Fibroblast of skin of back (primary cell): ENCODE measurements at places on chromosomes 5 and 9.

- DNase-seq = peak; percentile 29
Observed at GRCh38 chr5:172142709-172143215, 45.3 kb downstream of the STK10 start.

DNA sequence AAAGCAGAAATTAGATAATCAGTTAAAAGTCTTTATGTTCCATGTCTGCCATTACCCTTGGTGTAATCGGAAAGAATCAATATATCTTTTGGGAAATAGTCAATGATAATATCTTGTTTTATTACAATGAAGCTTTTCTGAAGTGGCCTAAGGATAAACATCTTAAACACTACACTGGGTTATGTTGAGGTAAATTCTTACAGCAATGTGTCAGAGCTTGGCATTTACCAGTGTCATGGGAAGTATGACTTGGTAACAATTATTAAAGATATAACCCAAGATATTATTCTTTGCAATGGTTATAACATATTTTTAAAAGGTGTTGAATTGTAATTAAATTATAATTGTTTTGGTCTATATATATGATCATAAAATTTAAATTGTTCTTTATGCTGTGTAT is 84.7 kb downstream of the CFAP95 start:
- DNase-seq = peak; percentile 53

DNA sequence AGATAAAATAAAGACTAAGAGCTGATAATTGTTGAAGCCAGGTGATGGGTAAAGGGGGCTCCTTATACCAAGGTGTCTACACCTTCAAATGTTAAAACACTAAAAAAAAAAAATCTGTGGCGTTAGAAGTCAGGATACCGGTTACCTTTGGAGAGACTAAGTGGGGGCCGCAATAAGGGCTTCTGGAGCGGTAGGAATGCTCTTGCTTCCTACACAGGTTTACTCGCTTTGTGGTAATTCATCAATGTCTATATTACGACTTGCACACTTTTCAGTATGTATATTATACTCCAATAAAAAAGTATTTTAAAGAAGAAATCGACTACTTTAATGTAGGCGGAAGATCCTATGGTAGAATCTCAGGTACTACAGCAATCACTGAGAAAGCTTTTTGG is 12.5 kb downstream of the MRPS27 start:
- DNase-seq = no peak

GRCh38 chr5:73903169-73903568 is 277.2 kb downstream of the ARHGEF28 start:
- DNase-seq = no peak

DNA sequence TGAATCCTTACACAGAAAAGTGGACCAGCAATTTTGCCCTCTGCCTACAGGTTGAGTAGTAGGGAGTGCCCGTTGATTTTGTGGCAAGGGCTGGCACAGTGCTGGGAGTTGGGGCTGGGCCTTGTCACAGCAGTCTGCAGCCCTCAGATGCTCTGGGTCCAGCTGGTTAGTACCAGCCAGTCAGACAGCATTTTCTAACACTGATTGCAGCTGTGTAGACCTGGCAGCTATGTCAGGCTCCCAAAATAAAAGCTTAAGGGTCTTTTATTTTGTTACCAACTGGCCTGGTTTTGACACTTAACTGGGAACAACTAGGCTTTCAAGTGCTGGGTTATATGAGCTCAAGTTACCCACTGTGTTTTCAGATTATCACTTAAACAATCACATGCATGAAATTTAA is 57.7 kb downstream of the MAT2B start:
- DNase-seq = no peak

GRCh38 chr9:109781541-109782197 is 1.7 kb downstream of the PALM2AKAP2 start:
- peak; percentile 41 for DNase-seq

GRCh38 chr9:6383551-6384225 is 29.3 kb upstream of the UHRF2 start:
- peak; percentile 82 for DNase-seq

GRCh38 chr5:175133185-175133584 is 310.8 kb downstream of the DRD1 start:
- no peak for DNase-seq

DNA sequence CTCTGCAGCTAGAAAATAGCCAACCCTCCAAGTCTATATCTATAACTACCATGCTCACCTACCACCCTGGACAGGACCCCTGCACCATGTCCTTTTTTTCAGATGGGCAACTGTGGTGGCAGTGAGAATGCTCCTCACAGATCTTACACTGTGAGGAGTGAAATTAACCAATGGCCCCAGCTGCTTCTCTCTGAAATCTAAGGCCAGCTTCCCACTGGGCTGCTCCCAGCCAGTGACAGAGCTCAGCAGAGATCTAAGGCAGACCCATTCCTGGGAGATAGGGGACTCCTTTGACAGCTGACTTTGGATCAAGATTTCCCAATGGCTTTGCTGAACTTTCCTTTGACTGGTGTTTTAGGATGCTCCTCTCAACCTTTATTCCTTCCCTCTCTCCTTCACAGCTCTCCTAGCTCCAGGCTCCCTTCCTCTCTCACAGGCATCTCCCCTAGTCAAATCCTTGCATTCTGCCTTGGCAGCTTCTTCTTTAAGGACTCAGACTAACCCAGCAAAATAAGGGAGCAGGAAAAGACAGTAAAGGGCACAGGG is 1.6 kb upstream of the ARAP3 start:
- DNase-seq = no peak
